ENCODE measurements at places on chromosomes 3 and 15. TPM values are rescaled to one million over a fixed set of nuclear protein-coding genes. Genes with fewer than 3 reads are reported as not detected.
A peak's percentile ranks its signal among the peaks of the same experiment; 100 is the strongest.

- peaks cover 55% of the 10 kb centered on the region for H3K36me3 ChIP-seq
- no peak overlapping the region for H3K27ac ChIP-seq
- no peak overlapping the region for H3K4me3 ChIP-seq
These were observed 3.3 kb downstream of the NDUFAF3 start for GRCh38 chr3:49025005-49025792.

The SETD2 gene
- 52.2 TPM for total RNA-seq

DNA sequence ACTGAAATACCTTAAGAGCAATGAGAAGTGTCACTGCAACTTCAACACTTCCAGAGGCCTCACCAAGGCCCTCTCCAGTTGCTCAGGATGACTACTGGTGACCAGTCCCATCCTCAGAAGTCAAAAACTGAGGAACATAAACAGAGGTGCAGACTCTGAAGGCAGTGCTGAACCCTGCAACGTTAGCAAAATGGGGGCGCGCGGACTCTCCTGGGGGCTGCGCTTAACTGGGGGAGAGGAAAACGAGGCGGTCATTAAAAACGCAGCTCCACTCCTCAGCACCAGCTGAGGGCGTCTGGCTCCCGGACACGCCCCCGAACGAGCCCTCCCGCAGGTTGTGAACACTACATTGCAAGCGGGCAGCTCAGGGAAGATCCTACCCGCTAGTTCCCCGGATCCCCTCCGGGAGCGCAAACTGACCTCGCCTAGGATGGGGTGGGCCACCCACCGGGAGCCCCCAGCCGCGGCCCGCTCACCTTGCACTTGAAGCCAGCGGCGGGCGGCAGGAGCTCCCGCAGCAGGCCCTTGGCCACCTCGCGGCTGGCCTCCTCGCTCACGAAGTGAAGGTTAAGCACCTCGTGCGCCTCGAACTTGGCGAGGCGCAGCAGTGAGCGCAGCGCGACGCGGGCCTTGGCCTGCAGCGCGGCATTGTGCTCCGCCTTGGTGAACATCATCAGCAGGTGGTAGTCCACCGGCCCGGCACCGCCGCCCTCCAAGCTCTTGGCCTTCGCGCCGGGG, 711 bp downstream of the XXYLT1 start:
- H3K4me3 ChIP-seq = peak overlapping the region; percentile 70
- H3K27me3 ChIP-seq = no peaks in the 10 kb centered on the region
- H3K27ac ChIP-seq = peak overlapping the region; percentile 90

- peaks cover 61% of the 10 kb centered on the region for H3K4me1 ChIP-seq
- no peak overlapping the region for H3K27ac ChIP-seq
- DNase-seq = no peak
- no peak overlapping the region for H3K4me3 ChIP-seq
- H3K36me3 ChIP-seq = no peaks in the 10 kb centered on the region
These were observed 141.5 kb upstream of the TBL1XR1 start for GRCh38 chr3:177338697-177339219.

The SCN5A gene
- total RNA-seq = 0.50 TPM

The CCR4 gene
- 0.17 TPM for total RNA-seq

GRCh38 chr15:70258369-70259027, 160.8 kb upstream of the TLE3 start:
- no peaks in the 10 kb centered on the region for H3K36me3 ChIP-seq
- no peak overlapping the region for H3K27ac ChIP-seq
- no peak for DNase-seq

DNA sequence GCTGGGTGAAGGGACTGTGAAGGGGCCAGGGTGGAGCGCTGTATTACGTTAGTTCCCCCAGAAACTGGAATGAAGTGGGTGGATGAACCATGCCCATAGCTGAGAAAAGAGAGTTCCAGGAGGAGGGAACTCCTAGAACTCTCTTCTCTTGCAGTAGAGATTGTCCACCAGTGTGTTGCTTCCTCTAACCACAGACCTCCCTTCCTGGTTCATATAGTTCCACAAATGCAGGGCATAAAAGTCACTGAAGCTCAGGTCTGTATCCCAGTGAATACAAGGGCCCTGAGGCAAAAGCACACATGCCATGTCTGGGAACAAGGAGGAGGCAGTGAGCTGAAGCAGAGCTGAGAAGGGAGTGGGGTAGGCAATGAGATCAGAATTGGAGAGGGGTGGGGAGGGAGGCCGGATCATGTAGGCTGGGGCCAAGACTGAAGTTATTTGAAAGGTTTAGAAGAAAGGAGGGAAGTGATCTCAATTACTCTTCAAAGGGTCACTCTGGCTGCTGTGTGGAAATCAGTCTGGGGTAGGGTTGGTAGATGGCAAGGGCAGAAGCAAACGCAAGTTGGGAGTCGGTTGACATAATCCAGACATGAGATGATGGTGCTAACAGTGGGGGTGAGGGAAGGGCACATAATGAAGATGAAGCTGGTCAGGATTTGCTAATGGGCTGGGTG, 6.5 kb downstream of the A4GNT start:
- H3K4me3 ChIP-seq = no peak overlapping the region
- peaks cover 15% of the 10 kb centered on the region for H3K4me1 ChIP-seq
- H3K27me3 ChIP-seq = no peaks in the 10 kb centered on the region
- H3K27ac ChIP-seq = peak overlapping the region; percentile 35

The GMNC gene
- total RNA-seq = not detected

GRCh38 chr15:65916041-65916663, 46.9 kb downstream of the RAB11A start:
- H3K27me3 ChIP-seq = no peaks in the 10 kb centered on the region
- no peak for DNase-seq
- peaks cover 15% of the 10 kb centered on the region for H3K36me3 ChIP-seq
- peaks cover 10% of the 10 kb centered on the region for H3K4me1 ChIP-seq

The HMG20A gene
- total RNA-seq = 42.2 TPM

The ITPKA gene
- 2.5 TPM for total RNA-seq

DNA sequence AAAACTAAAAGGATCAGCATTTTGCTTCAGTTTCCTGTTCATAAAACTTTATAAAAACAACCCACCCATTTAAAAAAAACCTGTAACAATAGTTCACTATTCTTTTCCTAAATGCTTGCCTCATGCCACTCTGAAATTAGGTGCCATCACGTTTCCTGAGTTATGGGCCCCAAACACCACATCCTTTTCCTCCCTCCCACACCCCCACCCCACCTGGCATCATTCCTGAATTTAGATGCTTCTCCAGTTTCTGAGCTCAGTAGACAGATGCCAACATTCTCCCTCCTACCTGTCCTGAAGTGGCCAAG, 11.9 kb upstream of the ARHGEF3 start:
- H3K36me3 ChIP-seq = no peaks in the 10 kb centered on the region
- DNase-seq = no peak
- no peak overlapping the region for H3K4me3 ChIP-seq
- no peak overlapping the region for H3K27ac ChIP-seq
- no peaks in the 10 kb centered on the region for H3K4me1 ChIP-seq

DNA sequence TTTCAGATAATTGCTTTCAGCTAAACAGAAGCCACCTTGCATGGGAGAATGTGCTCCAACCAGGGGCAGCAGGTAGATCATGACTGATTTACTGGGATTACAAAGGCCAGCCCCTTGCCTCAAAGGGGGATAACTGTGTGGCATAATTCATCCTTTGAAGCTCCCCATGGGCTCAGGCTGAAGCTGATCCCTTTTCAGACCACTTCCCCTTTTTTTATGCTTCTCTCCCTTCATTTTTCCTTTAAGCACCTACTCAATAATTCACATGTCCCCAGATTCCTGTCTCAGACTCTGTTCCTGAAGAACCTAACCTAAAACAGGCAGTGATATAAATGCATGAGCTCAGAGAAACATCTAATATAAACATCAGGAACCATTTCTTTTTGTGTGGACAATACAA, 8.2 kb upstream of the MYRIP start:
- H3K4me3 ChIP-seq = no peak overlapping the region
- H3K4me1 ChIP-seq = no peaks in the 10 kb centered on the region
- H3K36me3 ChIP-seq = no peaks in the 10 kb centered on the region
- H3K27ac ChIP-seq = no peak overlapping the region

DNA sequence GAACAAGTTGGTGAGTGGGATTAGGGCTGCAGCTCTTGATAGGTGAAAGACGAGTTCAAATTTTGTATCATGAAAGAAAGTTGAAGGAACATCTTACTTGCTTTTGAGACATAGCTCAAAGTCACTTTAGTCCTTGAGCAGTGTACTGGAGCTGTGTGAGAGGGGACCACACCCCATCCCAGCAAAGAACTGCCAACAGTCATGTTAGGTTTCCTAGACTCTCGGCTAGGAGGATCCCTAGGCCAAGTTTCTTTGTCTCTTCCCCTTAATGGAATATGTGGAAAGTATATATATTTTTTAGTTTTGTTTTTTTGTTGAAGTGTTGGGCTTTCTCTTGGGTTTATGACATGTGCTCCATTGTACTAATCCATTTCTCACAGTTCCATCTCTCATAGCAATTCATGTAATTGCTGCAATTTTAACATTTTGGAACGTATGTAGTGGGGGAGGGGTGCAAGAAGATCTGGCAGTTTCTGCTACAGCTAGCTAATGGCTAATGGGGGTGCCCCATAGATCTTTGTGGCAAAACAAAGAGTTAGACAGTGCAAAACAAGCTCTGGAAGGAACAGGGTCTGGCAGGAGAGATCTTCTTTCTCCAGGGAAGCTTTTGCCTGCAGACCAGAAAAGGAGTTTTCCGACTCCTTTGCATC, 25.1 kb downstream of the TLNRD1 start:
- H3K4me1 ChIP-seq = peaks cover 30% of the 10 kb centered on the region
- H3K27me3 ChIP-seq = no peaks in the 10 kb centered on the region
- DNase-seq = no peak
- no peak overlapping the region for H3K27ac ChIP-seq
- no peak overlapping the region for H3K4me3 ChIP-seq
